Stromal cell of bone marrow (primary cell): ENCODE measurements at places on chromosomes 3 and 15.

DNA sequence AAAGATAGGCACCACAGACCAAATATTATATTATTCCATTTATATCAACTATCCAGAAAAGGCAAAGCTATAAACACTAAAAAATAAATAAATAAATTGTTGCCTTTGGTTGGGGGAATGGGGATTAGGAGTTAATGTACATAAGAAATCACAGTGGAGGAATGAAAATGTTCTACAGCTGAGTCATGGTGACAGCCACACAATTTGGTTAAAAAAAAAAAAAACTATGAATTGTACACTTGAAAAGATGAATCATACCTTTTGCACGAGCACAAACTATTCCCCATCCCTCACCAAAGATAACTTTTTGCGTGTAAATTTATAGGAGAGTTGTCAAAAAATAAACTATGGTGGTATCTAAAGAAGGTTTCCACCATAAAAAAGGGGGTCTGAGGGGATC is 103.2 kb downstream of the TBC1D5 start:
- DNase-seq, result peak; percentile 28

GRCh38 chr3:32595323-32595722 is 24.7 kb upstream of the DYNC1LI1 start:
- DNase-seq, result no peak

DNA sequence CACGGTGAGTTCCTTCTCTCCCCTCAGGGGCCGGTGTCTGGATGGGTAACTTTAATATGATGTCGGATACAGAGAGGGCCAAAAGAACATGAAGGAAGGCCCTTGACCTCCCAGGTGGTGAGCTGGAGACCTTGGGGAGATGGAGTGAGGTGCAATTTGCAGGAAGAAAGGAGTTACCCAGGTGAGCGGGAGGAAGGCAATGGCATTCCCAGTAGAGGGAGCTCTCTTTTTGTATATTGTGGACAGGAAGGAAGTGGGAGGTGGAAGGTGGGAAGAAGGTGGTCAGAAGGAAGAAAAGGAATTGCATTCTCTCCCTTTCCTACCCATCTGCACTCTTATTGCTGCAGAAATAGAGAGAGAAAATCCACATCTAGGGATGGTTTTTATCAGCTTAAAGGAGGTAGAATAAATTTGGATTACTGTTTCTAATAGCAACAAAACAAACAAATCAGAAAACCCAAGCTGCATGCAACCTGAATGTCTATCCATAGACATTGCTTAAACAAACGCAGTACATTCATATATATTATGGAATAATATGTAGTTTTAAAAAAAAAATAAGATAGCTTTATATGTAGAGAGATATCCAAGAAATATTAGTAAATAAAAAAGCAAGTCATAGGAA is 169.0 kb upstream of the TSC22D2 start:
- no peak for DNase-seq

DNA sequence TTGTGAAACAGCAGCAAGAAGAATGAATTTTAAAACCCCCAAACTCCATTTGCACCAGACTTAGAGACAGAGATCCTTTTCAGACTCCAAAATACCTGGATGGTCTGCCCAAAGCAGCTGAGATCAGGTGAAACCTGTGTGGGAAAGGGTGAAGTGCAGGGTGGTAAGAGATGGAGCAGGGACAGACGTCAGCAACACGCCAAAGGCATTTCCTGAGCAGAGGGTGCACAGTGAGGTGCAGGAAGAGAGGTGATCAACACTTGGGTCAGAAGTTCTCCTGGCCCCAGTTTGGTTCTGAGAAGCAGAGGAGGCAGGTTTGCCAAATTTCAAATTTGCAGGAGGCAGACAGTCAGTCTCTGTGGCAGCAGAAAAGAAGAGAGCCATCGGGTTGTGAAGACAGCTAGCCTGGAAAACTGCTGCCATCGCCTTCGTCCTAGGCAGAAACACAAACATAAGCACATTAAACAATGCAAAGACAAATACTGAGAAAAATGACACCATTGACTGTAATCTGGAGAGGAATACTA is 9.8 kb downstream of the CCR4 start:
- no peak for DNase-seq

DNA sequence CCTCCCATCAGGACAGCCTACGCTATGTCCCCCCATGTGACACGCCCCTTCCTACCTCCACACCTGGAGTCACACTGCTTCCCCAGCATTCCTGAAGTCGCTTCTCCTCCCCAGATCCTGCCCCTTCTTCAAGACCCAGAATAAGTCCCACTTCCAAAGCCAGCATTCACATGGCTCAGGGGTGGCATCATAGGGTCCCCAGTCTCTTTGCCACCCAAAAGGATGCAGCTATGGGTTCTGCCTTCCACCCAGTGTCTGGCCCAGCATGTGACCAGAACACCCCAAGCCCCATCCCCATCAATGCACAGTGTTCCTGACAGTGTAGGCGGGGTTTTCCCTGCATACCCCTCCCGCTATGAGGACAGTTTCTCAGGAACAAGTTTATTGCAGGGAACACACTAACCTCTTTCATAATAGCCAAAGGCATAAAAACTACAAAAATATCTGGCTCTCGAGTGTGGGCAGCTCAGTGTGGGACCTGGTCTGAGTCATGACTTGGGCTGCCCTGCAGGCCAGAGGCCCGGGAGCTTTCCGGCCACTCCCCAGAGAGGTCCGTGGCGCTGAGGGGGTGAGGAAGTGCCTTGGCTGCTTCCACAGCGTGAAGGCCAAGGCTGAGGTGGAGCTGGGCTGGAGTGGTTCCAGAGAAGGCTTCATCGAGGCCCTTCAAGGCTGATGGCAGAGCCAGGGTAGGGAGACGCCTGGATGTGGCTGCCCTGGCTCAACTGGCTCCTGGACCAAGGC is 5.8 kb downstream of the ISLR start:
- DNase-seq, result peak; percentile 89

DNA sequence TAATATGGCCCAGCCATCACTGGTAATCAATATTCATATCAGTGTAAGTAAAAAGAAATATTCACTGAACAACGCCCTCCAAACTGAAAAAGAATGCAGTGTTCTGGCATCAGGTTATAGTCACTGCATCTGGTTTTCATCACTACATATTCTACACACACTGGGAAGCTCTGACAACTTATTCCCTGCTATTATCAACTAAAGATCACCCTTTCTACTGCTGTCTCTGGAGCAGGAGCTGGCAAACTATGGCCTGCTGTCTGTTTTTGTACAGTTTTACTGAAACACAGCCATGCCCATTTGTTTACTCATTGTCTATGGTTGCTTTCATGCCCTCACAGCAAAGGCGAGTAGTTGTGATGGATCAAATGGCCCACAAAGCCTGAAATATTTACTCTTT is 35.3 kb downstream of the TUBGCP4 start:
- DNase-seq, result no peak

DNA sequence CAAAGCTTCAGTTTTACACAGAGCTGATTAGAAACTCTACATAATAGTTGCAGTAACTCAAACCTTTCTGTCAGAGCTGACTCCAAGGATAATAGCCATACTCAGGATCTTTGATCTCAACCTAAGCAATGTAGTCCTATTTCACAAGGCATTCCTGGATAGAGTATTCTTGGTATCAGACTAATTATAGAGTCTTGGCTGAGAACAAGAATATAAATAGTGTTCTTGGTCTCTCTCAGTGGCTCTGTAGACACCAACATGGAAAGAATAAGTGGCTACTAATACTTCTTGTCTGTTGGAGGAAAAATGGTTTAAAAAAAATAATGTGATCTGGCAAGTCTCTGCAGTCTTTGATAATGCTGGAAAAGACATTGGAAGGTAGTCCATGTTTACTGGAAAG is 55.7 kb downstream of the RIOX2 start:
- no peak for DNase-seq

DNA sequence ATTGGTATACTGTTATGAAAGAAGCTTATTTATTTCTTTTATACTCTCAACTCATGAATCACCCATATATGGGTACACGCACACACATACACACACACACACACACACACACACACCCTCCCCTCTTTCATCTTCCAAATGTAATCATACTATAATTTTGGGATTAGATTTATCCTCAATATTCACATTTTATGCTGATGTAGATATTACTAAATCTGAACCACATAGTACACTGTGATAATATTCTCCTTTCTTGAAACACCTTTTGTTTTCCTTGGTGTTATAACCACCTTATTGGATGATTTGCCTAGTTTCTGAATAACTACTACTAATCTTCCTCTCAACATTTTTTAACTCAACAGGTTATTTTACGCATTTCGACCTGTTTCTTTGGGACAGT is 8.1 kb upstream of the GHSR start:
- DNase-seq, result no peak

GRCh38 chr3:141152801-141153678 is 78.6 kb upstream of the PXYLP1 start:
- DNase-seq, result no peak

GRCh38 chr15:33971811-33972210 is 3.5 kb downstream of the CHRM5 start:
- no peak for DNase-seq

- peak; percentile 92 for DNase-seq
Measured at GRCh38 chr15:68820295-68821189, at the start of gene ANP32A. Gene ANP32A, minus strand, starts transcription at chr15:68820895. Its CDS starts 144 bp downstream, at chr15:68820751.

DNA sequence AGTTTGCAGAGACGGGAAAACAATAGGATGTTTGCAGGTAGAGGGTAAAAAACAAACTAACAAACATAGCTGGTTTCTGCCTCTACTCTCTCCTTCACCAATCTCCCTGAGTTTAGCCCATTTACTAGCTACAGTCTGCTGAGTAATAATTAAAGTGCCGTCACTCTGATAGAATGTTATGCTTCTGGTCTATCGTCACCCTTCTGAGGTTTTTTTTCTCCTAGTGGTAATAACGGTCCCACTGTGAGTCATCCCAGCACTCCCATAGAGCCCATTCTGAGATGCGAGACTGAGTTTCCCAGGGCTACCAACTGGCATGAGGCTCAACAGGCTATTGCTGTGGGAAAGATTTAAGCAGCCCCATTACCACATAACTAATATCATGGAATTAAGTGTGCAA is 56.4 kb downstream of the PLAAT1 start:
- no peak for DNase-seq

DNA sequence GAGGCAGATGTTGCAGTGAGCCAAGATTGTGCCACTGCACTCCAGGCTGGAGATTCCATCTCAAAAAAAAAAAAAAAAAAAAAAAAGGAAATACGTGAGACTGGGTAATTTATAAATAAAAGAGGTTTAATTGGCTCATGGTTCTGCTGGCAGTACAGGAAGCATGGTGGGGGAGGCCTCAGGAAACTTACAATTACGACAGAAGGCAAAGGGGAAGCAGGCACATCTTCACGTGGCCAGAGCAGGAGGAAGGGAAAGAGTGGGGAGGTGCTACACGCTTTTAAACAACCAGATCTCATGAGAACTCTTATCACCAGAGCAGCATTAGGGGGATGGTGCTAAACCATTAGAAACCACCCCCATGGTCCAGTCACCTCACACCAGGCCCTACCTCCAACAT is 138.2 kb upstream of the IL12A start:
- no peak for DNase-seq

- DNase-seq, result no peak
Measured at GRCh38 chr3:95521396-95521795, 1293.0 kb upstream of the EPHA6 start.

- DNase-seq, result no peak
Measured at GRCh38 chr3:36954452-36955134, 9.7 kb upstream of the TRANK1 start.

DNA sequence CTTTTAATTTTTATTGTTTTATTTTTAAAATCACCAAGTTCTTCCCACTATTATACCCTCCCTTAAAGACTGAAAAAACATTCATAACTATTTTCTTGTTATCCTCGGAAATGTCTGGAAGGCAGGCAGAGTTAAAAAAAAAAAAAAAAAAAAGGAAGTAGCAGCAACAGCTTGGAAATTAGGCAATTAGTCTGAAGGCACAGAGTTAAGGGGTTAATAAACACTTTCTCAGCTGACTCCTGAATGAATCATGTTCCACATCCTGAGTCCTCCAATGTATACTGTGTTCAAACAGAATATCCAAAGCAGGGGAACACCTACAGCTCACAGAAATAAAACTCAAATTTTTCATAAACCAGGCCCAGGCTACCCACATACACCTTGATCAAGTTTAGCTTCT is 5.8 kb downstream of the HEXA start:
- DNase-seq, result no peak

DNA sequence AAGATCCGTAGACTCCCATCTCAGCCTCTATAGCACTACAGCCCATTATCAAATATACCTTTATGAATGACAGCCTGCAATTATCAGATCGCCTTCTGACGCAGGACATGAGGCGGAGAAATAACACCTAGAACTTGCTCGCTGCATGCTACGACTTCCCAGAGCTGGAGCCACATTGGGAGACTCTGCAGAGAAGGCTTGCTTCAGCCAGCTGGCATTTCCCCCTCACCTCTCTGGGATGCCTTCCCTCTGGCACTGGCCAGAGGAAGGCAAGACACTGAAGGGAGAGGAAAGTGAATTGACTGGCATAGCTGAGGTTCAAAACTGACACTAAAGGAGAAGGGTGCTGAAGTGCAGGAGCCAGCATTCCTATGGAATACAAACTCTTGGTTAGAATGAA is 131.7 kb downstream of the GABRB3 start:
- DNase-seq, result no peak

DNA sequence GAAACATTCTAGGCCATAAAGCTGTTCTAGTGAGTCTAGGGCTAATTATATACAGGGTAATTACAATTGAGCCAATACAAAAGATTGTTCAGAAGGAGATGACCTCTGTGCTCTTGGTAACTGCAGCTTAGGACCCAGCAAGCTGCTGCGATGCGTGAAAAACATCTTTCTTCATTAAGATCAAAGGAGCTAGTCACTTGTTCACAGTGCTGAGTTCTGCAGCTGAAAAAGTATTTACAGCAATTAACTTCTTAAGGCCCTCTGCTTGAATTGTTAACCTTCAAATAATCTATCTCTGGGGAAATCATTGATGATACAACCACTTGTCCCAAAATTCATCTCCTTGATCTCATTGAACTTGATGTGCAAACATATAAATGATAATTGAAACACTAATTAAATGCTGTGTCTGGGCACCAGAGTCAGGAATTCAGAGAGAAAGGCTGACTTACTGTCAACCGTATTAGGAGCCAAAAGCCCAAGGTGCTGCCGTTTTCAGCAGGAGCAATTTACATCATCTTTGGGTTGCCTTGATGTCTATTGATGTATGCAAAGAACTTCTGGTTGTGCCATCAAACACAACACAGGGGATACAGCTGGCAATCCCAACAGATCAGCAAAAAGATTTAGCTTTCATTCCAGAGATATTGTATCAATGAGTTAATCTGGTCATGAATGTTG is 213.0 kb downstream of the NECTIN3 start:
- DNase-seq, result no peak

DNA sequence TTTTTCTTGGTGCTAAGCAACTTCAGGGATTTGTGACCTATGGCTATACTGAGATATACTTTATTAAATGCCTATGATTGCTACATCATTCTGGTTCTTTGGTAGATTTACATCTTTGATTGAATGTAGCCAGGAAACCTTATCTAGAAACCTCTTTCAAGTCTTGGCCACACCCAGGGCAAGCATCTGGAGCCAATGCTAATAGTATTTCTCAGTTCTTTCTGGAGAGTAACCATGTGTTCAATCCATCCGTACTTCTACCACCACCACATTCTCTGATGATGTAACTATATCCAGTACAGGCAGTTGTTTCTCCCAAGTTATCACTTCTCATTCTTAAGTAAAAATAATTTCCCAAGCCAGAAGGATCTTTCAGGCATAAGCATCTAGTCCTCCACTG is 69.0 kb downstream of the NME9 start:
- no peak for DNase-seq

GRCh38 chr15:92886815-92887214 is 13.3 kb upstream of the CHD2 start:
- DNase-seq, result no peak

- DNase-seq, result no peak
Measured at GRCh38 chr3:73021301-73021835, 24.8 kb downstream of the PPP4R2 start.

- no peak for DNase-seq
Measured at GRCh38 chr15:99970891-99971430, 237.7 kb upstream of the LYSMD4 start.
